ENCODE measurements at places on chromosomes 6 and 20. TPM values are rescaled to one million over a fixed set of nuclear protein-coding genes. Genes with fewer than 3 reads are reported as not detected.

Gene ATP6V1G2
- 1.4 TPM for total RNA-seq

Gene SAPCD1
- total RNA-seq: 12.8 TPM

Gene OR2H2
- total RNA-seq: not detected

Gene RNF182
- total RNA-seq: not detected

Gene CPNE5
- 2.7 TPM for total RNA-seq

Gene OR2B6
- not detected for total RNA-seq

Gene FNDC11
- total RNA-seq: 0.49 TPM

Gene EPB41L2
- total RNA-seq: 29.2 TPM

Gene OR12D3
- not detected for total RNA-seq

Gene OPN5
- total RNA-seq: not detected

Gene RNF144B
- 0.32 TPM for total RNA-seq

Gene COL11A2
- 0.42 TPM for total RNA-seq

Gene TSHZ2
- total RNA-seq: 28.4 TPM
